ENCODE measurements at places on chromosomes 3 and 15.

GRCh38 chr3:72763751-72764440 lies 84.3 kb downstream of the SHQ1 start:
- no peak for DNase-seq

GRCh38 chr15:74172701-74173379 lies 670 bp upstream of the ISLR start:
- DNase-seq = no peak

GRCh38 chr3:108565506-108565905 lies 23.7 kb downstream of the CIP2A start:
- DNase-seq = no peak

GRCh38 chr3:154956815-154957214 lies 123.3 kb upstream of the MME start:
- DNase-seq = no peak

GRCh38 chr3:34239875-34240274 lies 441.4 kb downstream of the PDCD6IP start:
- no peak for DNase-seq

DNA sequence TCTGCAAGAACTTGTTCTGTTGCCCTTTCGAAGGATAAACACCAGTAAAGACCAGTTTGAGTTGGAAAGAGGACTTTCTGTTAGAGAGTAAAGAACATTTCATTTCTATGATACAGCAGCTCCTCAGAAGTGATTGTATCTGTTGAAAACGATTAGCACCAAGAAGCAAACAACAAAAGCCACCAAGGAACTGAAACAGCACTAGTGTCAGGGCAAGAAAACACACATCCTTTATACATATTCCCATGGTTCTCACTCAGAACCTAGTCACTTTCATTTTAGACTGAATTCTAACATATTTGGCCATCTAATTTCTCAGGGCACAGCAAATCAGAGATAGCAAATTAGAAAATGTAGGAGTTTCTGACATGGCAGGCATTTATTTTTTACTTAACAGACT lies 116.1 kb downstream of the ATP1B3 start:
- DNase-seq = no peak

DNA sequence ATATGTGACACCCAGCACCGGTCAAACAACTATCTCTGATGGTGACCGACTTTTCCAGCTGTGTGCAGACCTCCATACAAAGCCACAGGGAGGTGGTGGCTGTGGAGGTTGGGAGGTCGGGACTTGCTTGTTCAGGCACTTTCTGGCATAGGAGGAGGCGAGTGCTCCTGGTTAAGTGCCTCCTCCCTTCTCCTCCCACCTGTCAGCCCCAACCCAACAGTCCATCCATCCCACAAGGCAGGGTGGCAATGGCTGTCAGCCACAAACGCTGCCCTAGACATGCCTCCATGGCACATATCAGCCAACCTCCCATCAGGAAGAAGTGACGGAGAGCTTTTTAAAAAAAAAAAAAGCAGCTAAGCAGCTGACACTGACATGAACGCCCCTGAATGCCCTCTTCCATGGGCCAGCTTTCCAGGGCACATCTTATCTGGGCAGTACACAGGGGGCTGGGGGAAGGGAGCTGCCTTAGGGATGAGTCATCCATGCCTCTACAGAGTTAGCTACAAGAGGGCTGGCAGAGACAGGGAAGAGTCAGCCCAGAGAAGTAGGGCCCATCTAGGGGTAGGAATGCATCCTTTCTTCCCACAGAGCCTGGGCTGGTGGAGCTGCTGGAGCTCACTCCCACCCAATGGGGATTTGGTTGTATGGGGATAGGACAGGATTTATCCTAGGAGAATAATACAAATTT lies 41.2 kb downstream of the CCDC12 start:
- peak; percentile 86 for DNase-seq

GRCh38 chr3:58073301-58074108 lies 65.3 kb downstream of the FLNB start:
- no peak for DNase-seq

DNA sequence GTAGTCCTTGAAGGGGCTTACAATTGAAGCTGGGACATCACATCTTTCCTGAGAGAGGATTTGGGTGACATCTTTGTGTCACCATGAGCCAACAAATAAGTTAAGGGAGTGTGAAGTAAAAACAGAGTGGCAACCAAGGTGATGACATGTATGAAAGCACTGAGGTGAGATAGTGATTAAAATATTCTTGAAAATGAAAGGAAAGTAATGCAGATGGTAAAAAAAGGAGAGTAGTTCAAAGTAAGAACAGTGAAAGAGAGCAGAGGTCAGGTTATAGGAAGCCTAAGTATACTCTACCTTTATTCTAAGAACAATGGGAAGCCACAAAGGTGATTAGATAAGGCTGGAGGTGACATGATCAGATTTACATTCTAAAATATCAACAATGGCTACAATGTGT lies 486.1 kb downstream of the DIPK2A start:
- no peak for DNase-seq

DNA sequence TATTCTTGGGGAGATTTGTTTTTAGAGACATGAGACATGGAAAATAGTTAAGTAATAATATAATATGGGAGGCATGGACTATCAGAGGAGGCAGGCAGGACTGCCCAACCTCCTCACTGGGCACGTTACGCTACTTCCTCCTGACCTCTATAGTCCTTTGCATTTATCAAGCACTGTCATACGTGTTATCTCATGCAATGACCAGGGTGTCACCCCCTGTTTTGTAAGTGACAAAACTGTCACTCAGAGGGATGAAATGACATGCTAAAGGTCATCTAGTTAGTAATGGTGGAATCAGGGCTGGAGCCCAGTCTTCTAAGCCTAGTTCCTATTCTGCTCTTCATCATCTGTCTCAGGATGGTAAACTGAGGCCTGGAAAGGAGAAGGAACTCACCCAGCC lies 66.7 kb downstream of the ST6GAL1 start:
- no peak for DNase-seq
